ENCODE measurements at places on chromosomes 7 and 10.

- no peak for DNase-seq
Measured at GRCh38 chr10:103791858-103792257, 63.5 kb downstream of the SH3PXD2A start.

- no peak for DNase-seq
Measured at GRCh38 chr7:72190919-72191318, 221.2 kb downstream of the CALN1 start.

DNA sequence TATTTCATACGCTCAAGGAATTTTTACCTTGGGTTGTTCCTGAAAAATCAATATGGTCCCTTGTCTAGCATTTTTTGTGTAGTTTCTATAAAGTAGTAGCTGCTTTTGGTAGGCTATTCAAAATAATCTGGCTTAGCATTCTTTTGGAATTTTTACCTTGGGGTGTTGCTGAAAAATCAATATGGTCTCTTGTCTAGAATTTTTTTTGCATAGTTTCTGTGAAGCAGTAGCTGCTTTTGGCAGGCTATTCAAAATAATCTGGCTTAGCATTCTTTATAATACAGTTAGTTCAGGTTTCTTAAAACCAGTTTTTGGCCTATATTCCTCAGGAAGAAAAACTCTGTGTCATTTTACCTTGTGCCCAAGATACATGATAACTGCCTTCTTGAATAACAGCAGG lies 301.9 kb downstream of the SUGCT start:
- DNase-seq: no peak

- no peak for DNase-seq
Measured at GRCh38 chr7:83613232-83613631, 35.7 kb downstream of the SEMA3E start.

- DNase-seq: no peak
Measured at GRCh38 chr10:116850058-116850611, 836 bp downstream of the ENO4 start.

DNA sequence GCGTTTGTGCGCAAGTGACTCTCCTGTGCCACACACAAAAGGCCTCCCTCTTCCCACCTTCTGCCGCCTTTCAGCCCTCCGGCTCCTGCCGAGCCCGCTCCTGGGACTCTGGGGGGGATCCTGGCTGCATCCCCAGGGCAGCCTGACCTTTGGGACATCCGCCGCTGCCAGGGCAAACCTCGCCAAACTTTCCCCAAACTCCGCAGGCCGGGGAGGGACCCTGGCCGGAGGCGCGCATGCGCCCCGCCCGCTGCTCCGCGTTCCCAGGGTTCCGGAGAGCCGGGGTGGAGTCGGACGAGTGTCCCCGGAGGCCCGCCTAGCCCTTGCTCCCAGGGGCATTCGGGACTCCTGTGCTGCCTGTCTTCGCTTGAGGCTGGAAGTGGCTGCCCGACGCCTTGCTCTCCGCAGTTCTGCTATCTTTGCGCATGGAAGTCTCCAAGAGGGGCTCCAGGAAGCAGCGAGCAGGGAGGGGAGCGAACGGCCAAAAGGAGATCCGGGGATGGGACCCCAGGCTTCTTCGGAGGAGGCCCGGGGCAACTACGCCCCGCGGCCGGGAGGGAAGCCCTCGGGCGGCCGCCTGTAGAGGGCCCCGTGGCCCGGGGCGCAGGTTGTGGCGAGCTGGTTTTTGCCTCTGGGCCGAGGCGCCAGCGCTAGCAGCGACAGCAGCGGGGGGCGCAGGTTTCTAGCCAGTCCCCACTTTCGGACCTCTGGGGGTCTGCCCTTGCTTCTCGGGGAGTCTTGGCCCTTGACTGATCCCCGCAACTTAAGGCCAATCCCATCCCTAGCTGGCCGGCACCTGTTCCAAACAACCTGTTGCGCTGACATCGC lies 7.0 kb downstream of the PTF1A start:
- no peak for DNase-seq

- no peak for DNase-seq
Measured at GRCh38 chr7:123472327-123472726, 62.1 kb downstream of the IQUB start.

GRCh38 chr7:158705234-158705850 lies 738 bp upstream of the NCAPG2 start:
- no peak for DNase-seq

DNA sequence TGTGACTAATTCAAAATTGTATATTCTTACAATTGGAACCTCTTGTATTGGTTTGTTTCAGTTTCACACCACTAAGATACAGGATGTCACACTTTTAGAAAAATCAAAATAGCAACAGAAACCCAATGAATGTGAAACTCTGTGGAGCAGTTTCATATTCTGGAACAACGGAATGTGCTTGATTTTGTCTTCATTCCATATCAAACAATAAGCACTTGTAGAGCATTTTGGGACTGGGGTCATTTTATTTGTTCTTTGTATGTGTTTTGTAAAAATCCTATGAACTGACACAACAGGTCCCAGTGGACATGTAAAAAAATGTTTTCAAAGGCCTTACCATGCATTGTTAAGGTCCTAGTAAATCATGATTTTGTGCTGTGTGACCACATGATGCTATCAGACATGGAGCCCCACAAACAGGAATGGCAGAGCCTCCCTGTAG lies 123.1 kb downstream of the DKK1 start:
- no peak for DNase-seq

DNA sequence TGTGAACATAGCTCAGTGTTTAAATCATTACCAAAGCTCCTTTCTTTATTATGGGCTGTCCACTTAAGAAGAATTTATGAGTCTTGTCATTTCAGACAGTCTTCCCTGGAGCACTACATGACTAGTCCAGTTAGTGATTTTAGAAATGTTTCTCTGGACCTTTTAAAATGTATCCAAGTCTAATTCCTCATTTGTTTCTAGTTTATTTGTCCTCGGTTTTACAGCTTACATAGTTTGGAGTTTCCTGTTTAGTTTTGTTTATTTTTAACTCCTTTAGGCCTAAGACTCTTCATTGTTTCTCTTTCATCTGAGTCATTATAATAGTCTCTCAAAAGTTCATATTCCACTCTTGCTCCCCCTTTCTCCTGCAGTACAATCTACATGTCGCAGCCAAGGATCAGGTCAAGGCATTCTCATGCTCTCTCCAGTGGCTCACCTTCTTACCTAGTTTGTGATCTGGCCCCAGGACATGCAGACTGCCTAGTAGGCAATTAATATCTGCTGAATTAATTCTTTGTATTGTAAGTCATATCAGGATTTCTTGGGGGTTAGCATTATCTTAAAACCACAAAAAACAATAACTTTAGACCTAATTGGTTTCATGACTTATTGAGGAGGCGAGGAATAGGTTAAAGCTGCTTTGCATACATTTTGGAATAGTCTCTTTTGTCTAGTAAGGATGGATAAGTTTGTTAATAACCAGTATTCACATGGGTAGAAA lies 93.8 kb downstream of the MAPK8 start:
- peak; percentile 67 for DNase-seq

DNA sequence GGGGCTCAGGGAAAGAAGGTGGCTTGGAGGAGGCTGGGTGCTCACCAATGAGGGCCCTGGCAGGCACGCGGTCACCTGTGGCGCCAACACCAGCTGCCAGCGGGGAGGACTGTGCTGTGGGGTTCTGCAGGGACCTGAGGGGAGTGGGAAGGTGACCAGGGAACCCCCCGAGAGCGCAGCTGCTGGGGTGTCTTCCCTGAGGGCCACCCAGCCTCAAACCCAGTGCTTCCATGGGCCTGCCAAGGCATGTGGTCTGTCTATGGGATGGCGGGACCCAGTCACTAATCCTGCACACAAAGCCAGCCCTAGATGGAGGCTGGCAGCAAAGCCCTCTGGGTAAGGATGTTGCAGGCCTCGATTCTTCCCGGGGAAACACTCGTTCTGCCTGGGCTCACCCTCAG lies 117.1 kb downstream of the EBF3 start:
- DNase-seq: no peak

GRCh38 chr7:105643851-105644250 lies 62.6 kb upstream of the EFCAB10 start:
- no peak for DNase-seq

DNA sequence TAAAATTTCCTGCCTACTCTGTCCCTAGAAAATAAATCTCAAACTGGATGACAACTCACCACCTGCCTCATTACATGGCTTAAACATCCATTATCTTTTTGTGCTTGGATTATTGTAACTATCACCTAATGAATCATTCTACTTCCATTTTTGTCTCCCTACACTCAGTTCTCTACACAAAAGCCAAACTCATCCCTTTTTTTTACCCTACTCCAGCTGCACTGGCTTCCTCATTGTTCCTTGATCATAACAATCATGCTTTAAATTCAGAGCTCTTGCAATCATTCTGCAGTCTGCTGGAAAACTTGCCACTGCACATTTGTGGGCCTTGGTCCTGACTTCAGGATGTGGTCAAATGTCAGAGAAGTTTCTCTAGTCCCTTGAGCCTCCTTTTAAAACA lies 280.0 kb downstream of the DGKB start:
- DNase-seq: no peak

DNA sequence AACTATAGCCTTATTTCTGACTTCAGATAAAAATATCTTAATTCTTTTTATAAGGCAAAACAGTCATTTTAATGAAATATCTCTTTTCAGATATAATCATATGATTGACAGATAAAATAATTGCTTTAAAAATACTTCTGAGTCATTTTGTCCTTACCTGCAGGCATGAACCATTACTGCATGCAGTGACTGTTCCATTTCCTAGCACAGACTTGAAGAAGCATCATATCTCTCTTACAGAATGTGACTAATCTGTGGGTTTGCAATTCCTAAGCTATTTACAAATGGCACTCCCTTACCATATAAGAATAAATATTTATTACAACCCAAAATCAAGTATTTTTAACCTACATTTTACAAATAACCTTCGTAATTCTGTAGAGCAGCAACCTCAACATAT lies 120.7 kb downstream of the SRPK2 start:
- DNase-seq: peak; percentile 91

- DNase-seq: no peak
Measured at GRCh38 chr7:97064020-97064419, 39.4 kb upstream of the DLX5 start.

- no peak for DNase-seq
Measured at GRCh38 chr10:133617196-133617595, 9.4 kb downstream of the FRG2B start.

DNA sequence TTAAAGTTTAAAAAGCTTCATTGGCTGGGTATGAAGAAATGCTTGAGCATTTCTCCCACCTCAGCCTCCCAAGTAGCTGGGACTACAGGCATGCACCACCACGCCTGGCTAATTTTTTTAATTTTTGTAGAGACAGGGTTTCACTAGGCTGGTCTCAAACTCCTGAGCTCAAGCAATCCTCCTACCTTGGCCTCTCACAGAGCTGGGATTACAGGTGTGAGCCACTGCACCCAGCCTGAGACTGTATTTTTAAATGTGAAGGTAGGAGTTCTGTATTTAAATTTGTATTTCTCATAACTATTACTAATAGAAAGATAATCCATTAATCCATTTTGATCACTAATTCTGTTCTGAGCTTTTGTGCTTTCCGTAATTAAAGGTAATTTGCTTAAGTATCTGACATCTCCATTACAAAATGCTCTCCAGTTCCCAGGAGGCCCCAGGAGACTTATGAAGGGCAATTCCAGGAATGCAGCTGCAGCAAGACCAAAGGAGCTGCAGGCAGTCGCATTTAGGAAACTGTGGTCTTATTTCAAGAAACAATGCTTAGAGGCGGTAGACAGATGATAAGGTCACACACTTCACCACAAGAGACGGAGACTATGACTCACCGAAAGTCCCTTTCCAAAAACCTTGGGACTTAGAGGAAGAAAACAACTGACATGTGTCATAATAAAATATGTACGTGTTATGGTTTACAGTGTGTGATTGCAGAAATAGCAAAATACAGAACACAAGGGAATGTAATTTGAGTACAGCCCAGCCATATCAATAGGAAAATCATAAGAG lies 23.3 kb downstream of the YAE1 start:
- DNase-seq: peak; percentile 95

DNA sequence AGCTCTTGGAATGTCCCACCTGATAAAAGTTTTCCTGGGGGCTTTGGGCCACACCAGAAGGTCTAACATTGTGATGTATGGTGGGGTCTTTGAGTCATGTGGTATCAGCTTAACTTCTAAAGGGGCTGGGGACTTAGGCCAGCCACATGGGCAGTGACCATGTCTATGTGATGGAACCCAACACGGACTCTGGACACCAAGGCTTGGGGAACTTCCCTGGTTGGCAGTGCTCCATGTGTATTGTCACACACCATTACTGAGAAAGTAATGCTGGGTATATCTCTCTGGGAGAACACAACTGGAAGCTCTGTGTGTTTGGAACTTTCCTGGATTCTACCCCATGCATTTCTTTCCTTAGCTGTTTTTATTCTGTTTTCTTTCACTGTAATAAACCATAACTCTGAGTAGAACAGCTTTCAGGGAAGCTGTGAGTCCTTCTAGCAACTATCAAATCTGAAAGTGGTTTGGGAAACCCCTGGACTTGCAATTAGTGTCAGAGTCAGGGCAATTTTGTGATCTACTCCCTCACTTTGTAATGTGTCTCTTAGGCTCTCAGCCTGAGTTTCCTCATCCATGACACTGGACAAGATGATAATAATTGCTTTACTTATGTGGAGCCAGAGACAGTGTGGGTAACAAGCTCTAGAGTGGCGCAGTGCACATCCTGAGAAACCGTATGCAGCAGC lies 28.4 kb upstream of the AGK start:
- no peak for DNase-seq

DNA sequence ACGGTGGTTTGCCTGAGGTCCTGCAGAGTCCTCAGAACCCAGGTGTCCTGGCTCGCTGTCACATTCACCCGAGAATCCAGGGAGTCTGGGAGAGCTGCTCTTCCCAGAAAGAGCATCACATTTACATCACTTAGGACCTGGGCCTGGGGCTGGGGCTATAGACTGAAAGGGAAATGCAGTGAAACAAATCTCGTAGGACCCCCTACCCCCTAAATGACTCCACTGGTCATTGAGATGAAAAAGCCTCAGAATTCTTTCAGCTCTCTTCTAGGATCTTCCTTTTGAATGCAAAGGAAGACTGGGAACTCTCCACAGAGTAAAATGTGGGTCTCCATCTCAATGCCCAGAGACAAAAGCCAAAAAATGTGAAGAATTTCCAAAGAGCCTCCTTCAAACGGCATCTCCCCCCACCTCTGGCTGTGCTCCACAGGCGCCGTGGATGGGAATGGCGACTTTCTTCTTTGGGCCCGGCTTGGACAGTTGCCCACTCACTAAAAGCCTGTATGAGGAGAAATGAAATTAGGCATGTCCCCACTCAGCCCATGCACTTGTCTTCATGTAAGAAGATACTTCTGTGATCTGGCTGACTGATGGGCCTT lies 49.0 kb upstream of the PODXL start:
- DNase-seq: no peak

Data from ELR (cell line).